CD4-positive, CD25-positive, alpha-beta regulatory T cell (primary cell): ENCODE measurements at places on chromosomes 13 and 19. TPM values are rescaled to one million over a fixed set of nuclear protein-coding genes. Genes with fewer than 3 reads are reported as not detected.

GRCh38 chr19:30284885-30285284, 87.3 kb upstream of the ZNF536 start:
- DNase-seq, result no peak

DNA sequence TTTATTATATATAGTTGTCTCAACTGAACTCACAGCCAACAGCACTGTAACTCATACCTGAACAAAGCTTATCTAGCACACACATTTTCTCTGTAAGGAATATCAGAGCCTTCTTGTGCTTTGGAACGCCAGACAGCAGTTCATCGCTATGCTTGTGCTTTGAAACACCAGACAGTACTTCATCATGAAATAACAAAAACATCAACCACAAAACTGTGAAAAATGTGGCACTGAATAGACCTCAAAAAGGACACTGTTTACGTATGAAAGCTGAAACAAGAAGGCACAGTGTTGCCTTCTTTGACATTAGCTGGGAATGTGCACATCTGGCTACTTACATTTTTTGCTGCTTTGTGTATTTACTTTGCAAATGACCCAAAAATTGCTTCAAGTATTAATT, 160.2 kb downstream of the PDS5B start:
- no peak for DNase-seq

DNA sequence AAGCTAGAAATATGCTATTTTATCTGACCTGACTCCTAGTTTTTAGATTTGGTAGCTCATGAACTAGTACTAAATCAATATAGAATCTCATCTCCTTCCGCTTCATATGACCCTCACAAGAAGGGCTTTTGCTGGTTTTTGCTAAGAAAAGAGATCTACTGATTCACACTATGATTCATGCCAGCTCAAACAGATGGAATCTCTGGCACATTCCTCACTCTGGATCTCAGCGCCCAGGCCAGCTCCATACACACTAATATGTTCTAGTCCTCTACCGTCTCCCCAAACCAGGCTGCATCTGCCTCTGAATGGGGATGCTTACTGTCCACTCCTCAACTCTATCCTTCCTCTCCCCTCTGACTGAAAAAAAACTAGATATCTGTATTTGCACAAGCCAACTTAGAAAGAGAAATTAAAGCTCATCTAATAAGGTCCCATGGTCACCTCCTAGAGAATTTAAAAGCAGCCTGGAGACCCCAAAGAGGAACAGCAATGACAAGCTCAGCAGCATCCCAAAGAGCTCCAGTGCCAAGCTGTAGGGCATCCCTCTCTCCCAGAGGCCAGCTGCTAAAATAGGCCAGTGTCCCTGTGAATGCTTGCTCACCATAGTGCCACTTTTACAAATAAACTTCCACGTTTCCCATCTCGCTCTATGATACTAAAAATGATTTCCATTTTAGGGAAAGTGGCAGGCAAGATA, 74.9 kb downstream of the LHFPL6 start:
- no peak for DNase-seq

DNA sequence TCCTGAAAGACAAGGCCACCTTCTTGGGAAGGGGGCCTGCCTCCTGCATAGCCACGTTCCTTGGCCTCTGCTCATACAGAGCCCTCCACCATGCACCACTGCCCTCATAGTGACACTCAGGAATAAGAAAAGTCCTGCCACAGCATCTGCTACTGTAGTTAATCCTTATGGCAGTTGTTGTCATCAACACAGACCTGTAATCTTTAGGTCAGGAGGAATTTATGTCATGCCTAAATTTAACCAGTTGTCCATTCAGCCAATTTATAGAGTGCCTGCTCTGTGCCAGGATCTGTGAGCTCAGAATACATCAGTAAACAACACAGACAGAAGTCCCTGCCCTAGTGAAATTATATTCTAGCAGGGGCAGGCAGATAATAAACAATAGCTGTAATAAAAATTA, 44.4 kb downstream of the FAM124A start:
- no peak for DNase-seq

GRCh38 chr13:51996641-51997040, 14.6 kb downstream of the ATP7B start:
- DNase-seq, result no peak

GRCh38 chr19:36198119-36198518, 16.3 kb downstream of the ZNF565 start:
- no peak for DNase-seq

DNA sequence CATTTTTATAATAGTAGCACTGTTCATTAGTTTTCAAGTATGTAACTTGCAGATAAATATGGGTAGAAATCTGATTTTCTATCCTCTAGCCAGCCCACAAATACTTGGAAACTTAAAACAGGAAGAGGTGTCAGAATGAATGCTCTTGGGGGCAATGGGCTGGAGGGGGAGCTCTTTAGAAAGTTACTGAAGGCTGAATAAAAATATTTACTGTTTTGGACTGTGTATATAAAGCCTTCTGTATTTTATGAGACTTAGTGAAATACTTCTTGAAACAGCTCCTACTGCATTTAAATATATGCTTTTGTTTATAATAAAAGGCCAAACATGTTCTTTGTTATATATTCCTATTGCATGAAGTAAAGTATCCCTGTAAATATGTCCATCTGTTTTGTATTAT, 138.8 kb downstream of the RGCC start:
- DNase-seq, result no peak

GRCh38 chr19:7789447-7789846, 26.4 kb downstream of the CLEC4M start:
- peak; percentile 33 for DNase-seq

DNA sequence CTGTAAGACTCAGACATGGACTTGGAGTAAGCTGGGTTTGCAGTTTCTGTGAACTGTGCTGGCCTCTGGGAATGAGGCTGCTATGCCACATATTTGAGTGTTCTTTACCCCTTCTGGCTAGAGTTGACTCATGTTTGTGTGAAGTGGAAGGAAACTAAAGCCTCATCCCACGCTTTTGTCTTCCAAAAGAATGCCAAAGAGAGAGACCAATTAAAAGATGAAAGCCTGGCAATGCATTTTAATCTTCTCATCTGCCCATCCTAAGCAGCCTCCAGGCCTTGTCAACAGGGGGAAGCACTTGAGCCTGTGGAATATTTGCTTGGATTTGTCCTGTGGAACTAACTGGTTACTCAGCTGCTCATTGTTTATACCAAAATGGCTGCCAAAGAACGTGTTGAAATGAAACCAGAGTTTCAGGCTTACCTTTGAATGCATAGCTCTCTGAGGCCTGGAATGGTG, 49.1 kb downstream of the LMO7 start:
- no peak for DNase-seq

DNA sequence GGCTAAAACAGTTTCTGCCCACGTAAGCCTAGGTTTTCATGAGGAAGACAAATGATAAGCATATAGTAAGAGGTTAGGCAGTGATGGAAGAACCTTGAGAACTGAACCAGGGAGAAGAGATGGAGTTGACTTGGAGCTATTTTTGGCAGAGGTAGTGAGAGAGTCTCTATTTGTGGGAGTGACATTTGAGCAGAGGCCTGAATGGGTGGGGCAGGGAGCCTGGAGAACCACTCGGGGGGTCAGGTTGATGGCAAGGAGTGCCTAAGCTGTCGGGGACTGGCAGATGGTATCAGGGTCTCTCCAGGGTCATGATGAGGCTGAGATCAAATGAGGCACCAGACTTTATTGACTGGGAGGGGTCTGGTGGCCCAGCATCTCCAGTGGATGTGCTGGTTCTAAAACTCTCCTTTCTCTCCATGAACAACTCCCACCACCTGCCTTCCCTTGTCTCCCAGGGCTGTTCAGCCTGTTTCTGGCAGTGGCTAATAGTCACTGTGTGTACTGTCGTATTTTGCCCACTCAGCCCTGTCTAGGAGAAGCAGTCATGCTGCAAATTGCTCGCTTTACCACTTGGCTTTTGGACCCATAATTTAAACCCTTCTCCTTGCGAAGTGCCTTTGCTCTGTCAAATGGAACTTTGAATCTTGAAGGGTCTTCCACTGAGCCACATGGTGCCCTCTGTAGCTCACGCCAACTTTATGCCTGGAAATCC, 3.6 kb downstream of the MAU2 start:
- DNase-seq, result no peak

- DNase-seq, result no peak
Measured at GRCh38 chr19:47886010-47886559, at the start of gene SULT2A1. Gene SULT2A1, minus strand, starts transcription at chr19:47886315. Its CDS starts 58 bp downstream, at chr19:47886257.

GRCh38 chr19:5503598-5503997, 48.4 kb downstream of the ZNRF4 start:
- no peak for DNase-seq

DNA sequence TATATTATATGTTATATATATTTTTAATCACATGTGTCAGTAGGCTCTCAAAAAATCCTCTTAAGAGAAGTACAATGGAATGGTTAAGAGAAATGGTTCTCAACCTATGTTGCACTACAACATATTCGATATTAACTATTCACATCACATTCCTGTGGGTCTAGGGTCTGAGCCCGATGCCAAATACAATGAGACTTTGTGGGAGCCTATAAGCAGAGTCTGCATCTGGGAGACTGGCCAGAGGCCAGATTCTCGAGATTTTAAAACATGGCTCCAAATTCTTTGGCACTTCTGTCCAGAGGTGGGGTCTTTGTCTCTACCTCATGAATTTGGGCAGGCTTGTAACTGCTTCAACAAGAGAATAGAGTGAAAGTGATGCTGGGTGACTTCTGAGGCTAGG, 79.4 kb upstream of the NBEA start:
- no peak for DNase-seq

The LYPD5 gene
- not detected for total RNA-seq

The SPACA4 gene
- total RNA-seq, result not detected

The ZNF613 gene
- 2.4 TPM for total RNA-seq

The GFY gene
- total RNA-seq, result not detected

The LILRA2 gene
- not detected for total RNA-seq

The PPP1R12C gene
- total RNA-seq, result 191 TPM

The KLK7 gene
- not detected for total RNA-seq
